ENCODE measurements at places on chromosomes 7 and 10.

GRCh38 chr7:123865517-123866117, 20.6 kb downstream of the HYAL4 start:
- no peak for DNase-seq

- no peak for DNase-seq
Observed at GRCh38 chr10:11884706-11885423, 61.7 kb downstream of the PROSER2 start.

GRCh38 chr10:5595994-5596471, 70.4 kb downstream of the ASB13 start:
- DNase-seq, result no peak

DNA sequence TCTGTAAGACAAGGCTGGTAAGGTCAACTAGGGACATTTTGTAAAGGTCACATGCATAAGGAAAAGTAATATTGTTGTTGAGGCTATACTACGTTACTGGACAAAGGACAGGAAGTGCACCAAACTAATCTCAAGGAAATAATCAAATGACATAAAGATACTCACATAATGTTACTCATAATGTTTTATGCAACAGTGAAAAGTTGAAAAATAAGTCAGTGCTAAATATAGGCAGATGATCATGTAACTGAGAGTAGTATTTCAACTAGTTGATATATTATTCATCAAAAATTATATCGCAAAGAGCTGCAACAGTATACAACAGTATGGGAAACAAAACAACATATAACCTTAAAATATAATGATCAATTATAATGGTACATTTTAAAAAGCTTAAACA, 215.7 kb downstream of the PTN start:
- no peak for DNase-seq

DNA sequence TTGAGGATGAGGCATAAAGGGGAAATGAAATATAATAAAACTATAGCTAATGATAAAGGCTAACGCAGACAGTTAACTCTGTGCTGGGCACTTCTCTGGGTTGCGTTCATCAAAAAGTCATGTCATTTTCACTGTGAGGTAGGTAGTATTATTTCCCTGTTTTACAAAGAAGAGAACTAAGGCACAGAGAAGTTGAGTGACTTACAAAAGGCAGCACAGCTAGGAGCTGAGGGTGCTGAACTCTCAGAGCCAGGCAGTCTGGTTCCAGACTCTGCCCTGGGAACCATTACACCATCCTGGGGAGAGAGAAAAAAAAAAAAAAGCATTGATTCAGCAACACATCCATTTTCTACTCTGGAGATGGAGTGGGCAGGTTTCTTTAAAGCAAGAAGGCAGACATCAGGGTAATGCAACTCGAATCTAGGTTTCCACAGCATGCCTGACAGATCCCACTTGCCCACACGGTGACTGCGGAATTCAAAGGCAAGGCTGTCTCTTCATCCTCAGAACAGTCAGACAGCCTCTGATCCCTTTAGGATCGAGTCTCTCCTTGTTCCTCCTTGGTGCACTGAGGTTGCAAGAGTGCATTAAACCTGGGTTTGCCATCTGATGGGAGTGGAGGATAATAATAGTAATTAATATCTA, 40.6 kb upstream of the ECHDC3 start:
- no peak for DNase-seq

DNA sequence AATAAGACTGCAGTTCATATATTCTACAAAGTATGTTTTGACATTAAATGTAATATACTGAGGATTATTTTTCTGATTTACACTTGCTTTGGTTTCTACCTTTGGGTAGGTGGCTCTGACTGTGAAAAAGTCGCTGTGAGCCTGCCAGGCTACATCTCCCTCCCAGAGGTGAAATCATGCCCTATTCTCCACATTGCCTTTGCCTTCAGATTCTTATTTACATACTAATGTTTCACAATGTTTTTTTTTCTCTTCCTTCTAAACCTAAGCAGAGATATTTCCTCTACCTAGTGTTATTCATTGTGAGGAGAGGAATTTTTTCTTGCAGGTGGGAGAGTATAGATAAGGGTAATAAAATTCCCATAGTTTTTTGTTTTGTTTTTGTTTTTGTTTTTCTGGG, 111.5 kb upstream of the ANTXRL start:
- no peak for DNase-seq

DNA sequence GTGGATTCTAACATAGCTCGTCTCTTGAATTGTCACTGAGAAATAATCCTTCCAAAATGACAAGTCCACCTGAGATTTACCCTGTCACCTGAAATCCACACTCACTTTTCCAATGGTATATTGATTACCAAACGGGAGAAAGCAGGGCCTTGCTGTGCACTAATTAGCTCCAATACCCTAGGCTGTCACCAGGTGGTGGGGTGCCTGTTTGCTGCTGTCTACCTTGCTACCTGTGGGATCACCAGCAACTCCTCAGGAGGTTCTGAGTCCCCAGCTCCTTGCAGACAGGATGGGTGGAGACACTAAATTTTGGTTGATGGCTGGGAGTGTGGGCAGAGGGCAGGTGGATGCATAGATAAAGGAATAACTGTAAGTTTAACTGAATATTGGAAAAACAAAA, 237.2 kb upstream of the ZNF32 start:
- no peak for DNase-seq

- DNase-seq, result no peak
Observed at GRCh38 chr7:152462995-152463708, 27.3 kb upstream of the KMT2C start.

DNA sequence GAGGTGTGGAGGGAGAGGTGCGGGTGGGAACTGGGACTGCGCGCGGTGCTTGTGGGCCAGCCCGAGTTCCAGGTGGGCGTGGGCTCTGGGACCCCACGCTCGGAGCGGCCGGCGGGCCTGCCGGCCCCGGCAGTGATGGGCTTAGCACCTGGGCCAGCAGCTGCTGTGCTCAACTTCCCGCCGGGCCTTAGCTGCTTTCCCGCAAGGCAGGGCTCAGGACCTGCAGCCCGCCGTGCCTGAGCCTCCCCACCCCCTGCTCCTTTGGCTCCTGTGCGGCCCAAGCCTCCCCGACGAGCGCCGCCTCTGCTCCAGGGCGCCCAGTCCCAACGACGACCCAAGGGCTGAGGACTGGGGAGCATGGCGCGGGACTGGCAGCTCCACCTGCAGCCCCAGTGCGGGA, 232.7 kb downstream of the FGFR2 start:
- DNase-seq, result no peak

DNA sequence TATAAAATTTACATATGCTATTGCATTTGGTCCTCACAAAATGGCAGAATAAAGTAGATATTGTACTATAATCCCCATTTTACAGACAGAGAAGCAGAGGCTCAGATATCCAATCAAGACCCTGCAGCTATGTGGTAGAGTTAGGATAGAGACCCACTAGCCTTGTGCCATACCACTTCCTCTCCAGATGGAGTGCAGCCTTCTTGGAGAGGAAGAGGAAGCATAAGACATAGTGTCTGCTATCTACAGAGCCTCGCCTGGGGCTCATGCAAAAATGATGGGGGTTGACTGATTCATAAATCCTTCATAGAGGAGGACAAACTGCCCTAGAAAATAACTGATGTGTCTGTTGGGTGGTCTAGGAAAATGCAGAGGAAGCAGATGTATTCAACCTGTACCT, 447.3 kb downstream of the KCNMA1 start:
- DNase-seq, result no peak

GRCh38 chr7:146764458-146764857, 647.9 kb downstream of the CNTNAP2 start:
- no peak for DNase-seq

- DNase-seq, result no peak
Observed at GRCh38 chr7:96548664-96549063, 161.0 kb downstream of the SEM1 start.

GRCh38 chr7:157792241-157793086, 455.7 kb downstream of the DNAJB6 start:
- DNase-seq, result no peak

DNA sequence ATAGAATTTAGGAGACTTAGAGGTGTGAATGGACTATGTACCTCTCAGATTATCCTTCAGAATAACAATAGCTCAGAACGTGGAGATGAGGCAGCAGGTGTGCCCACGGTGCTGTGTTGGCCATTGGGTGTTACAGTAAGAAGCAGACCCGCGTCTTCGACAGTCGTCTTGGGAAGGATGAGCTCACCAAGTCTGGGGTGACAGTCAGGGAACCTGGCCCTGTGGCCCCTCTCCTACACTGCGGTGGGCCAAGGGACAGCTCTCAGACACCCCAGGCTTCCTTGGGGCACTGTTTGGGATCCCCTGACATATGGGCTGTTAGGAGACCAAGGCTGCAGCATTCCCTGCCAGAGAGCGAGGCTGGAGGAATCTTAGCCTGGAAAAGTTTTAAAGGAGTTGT, 88.5 kb downstream of the ACTR3B start:
- DNase-seq, result no peak

DNA sequence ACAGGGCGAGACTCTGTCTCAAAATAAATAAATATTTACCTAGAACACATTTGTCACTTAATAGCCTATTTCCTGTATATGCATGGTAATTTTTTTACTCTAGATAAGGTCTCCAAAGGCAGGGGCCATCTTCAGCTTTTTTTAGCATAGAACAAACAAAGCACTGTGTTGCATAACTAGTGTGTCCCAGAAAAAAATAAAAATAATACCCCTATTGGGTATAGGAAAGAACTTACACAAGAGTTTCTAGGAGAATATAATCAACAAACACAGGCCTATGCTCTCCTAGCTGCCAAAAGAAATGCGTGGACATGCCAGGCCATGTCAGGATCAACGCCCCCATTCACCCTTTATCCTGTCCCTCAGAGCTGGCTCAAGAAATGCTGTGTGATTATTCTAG, 103.6 kb downstream of the PARD3 start:
- DNase-seq, result no peak

- DNase-seq, result no peak
Observed at GRCh38 chr10:132320654-132321469, 11.1 kb upstream of the LRRC27 start.

DNA sequence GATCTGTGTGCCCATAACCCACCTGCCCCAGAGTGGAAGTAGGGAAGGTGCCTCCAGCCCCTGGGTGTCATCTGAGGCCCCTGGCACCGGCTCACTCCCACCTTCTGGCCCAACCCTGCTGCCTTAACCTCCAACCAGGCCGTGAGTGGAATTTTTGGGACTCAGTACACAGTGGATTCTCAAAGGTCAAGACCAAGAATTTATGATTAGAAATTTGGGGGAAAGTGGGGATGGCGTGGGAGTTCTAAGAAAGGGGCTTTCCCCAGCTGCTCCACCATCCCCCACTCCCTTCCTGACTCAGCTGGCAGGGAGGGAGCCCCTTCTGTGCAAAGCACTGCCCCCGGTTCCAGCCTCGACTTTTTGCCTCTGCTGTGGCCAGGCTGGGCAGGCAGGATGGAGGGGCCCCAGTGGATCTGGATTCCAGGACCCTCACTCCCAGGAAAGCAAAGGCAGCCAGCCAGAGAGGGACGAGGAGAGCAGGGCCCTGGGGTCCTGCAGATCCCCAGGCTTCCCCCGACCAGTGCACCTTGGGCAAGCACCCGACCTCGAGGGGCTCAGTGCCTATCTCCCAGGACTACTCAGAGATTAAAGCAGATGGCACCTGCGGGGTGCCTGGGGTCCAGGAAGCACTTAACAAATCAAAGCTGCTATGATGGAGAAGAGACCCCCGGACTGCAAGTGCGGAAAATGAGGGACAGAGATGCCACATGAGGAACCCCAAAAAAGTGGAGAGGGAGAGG, 12.8 kb downstream of the SPOCK2 start:
- no peak for DNase-seq

GRCh38 chr7:139680676-139681462, 96.9 kb downstream of the HIPK2 start:
- DNase-seq, result peak; percentile 85

DNA sequence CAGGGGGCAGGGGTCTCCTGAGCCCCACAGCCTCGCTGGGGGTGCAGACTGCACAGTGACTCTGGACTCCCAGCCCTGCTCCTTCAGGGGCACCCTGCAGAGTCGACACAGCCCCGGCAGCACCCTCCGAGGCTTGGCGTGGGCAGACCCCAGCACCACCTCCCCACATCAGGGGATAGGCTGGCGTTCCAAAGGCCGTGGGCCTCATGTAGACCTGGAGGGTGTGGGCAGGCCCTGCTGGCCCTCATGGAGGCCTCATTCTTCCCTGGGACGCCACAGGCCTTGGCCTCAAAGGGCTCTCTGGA, 265.9 kb downstream of the ELFN1 start:
- no peak for DNase-seq

DNA sequence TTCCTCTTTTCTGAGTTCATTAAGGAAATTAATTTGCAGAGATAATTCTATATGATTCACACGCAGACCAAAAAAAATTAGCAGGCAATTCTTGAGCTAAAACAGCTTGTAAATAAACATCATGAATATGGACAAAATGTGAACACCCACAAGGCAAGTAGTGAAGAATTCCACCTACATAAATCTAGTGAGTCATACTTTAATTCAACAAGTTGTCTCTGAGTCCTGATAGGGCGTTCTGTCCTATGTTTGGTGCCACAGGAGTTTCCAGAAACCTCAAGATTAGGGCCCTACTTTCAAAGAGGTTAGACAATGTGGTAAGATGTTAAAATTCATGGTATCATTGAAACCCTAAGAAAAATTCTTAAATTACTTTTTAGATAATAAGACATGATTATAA, 122.3 kb downstream of the SGMS1 start:
- no peak for DNase-seq

DNA sequence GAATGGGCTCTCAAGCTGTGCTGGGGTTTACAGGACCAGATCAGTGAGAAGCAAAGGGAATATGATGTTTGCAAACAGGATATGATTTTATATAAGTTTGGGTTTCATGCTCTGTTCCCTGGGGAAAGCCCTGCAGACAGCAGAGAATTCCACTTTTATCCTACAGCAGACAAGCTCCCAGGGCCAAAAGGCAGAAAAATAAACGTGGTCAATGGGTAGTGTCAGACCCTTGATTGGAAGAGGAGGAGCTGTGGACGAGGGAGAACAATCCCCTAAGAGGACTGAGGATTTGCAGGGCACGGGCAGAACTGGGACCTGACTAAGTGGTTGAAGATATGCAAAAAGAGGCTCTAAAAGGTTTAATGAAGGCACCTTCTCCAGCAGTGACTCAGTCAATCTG, 275.3 kb downstream of the HDAC9 start:
- DNase-seq, result no peak

GRCh38 chr7:4783762-4784351, 8.4 kb downstream of the AP5Z1 start:
- no peak for DNase-seq

GRCh38 chr7:130669085-130669700, 645 bp upstream of the COPG2 start:
- DNase-seq, result no peak

- DNase-seq, result peak; percentile 87
Observed at GRCh38 chr10:122504610-122504950, 43.2 kb downstream of the HTRA1 start.

GRCh38 chr7:27746978-27747377, 7.0 kb downstream of the TAX1BP1 start:
- no peak for DNase-seq

- DNase-seq, result no peak
Observed at GRCh38 chr7:27424749-27425148, 182.1 kb downstream of the EVX1 start.

- no peak for DNase-seq
Observed at GRCh38 chr10:50211670-50212069, 39.6 kb downstream of the ASAH2 start.

All from coronary artery (tissue), 2 donors.